PC-9 (cell line): ENCODE measurements at places on chromosomes 2 and 18.

DNA sequence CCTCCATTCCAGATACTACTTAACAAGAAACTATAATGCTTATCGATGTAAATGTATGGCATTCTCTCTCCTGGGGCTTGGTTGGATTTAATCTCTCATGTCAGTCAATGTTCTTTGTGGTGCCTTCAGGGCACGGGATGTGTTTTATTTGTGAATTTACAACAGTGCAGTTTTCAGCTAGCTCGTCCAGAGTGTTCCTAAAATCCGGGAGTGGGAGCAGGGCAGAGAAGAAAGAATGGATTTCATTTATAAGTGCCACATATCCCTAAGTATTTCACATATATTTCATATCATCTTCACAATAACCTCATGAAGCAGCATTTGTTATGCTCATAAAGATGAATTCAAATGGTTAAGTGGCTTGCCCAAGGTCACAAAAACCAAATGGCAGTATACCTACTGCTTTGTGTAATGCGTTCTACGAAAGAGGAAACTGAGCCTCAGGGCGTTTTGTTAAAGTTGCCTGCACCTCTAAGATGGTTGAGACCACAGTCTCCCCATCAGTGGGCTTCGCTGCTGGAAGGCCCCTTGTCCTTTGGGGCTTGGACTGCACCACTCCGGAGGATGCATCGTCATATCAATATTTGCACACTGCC is 134.7 kb upstream of the MGAT5 start:
- DNase-seq = no peak

GRCh38 chr18:58102018-58102417 is 58.0 kb downstream of the NEDD4L start:
- no peak for DNase-seq

DNA sequence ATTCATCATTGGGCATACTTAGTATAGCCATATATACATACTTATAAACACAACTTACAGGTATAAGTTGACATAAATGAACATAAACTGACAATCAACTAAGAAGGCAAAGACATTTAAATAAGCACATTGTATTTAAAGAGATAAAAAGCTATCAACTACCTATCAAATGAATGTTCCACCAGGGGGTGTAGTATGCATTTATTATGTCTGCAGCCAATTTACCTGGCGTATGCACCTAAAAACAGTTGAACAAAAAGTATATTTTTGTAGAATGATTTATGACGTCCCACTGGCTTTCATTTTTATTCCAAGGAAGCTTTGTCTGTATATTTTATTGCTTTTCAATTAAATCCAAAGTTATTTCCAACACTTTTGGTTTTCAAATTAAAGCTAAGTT is 323.5 kb downstream of the AFF3 start:
- DNase-seq = no peak

- DNase-seq = no peak
Observed at GRCh38 chr2:58899692-58900091, 658.6 kb upstream of the FANCL start.

DNA sequence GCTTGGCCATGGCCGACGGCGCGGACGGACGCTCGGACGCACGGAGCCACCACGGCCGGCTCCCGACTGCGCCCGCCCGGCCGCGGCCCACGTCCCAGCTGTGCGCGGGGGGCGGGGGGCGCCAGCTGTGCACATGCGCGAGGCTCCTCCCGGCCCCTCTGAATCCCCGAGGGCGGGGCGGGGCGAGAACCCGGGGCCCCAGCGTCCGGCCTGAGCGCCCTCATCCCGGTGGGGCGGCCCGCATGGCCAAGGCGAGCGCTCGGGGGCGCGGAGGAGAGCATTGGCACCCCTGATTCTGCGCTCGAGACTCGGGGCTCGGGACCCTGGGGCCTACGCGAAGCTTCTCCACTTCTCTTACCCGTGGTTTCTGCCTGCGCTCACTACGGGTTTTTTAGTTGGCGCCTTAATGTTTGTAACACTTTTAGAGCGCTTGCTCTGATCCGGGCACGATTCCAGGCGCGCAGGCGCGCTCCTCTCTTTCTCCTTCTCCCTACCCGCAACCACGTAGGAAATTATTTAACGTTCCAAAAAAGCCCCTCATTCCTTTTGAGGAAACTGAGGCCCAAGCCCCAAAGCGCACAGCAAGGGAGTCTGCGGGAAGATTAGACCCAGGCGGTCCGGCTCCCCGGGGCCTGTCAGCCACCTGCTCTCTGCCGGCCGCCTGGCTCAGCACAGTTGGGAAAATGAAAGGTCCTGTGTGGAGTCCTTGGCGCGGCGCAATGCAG is at the start of gene PXDN:
PXDN (minus strand) TSS at position 70 of the 725 bp plus-strand sequence; CDS start at position 10, 60 bp downstream.
- DNase-seq = peak; percentile 60

GRCh38 chr2:144356402-144356801 is 163.5 kb downstream of the ZEB2 start:
- no peak for DNase-seq
